CD8-positive, alpha-beta memory T cell (primary cell): ENCODE measurements at places on chromosomes 2 and 18. TPM values are rescaled to one million over a fixed set of nuclear protein-coding genes. Genes with fewer than 3 reads are reported as not detected.

The COBLL1 gene
- total RNA-seq = not detected

The POMC gene
- total RNA-seq = 4.7 TPM

The GALNT14 gene
- 0.74 TPM for total RNA-seq

DNA sequence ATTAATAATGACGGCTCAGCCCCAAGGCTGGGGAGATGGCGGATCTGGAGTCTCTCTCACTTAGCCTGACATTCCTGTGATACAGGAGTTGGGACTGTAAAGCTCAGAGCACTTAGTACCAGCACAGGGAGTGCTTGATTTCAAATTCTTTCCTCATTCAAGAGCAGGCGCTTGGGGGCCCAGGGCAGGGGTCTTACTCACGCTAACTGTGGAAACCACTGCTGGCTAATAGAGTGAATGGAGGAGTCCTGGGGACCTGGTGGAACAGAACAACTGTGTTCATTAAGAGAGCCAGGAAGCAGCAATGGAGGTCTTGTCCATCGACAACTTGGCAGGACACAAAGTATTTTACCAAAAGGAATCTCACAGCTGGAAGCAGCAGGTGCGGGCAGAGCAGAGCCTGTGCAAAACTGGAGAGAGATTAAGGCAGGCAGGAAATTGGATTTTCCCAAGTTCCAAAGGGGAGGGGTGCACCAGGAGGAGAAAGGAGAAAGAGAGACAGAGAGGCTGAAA, 358.9 kb downstream of the TNS1 start:
- H3K4me3 ChIP-seq = no peak overlapping the region
- no peak for DNase-seq
- H3K4me1 ChIP-seq = no peaks in the 10 kb centered on the region
- no peak overlapping the region for H3K27ac ChIP-seq
- H3K27me3 ChIP-seq = no peaks in the 10 kb centered on the region

GRCh38 chr2:160384791-160385190, 108.8 kb downstream of the RBMS1 start:
- no peaks in the 10 kb centered on the region for H3K36me3 ChIP-seq
- no peaks in the 10 kb centered on the region for H3K27me3 ChIP-seq
- DNase-seq = no peak

DNA sequence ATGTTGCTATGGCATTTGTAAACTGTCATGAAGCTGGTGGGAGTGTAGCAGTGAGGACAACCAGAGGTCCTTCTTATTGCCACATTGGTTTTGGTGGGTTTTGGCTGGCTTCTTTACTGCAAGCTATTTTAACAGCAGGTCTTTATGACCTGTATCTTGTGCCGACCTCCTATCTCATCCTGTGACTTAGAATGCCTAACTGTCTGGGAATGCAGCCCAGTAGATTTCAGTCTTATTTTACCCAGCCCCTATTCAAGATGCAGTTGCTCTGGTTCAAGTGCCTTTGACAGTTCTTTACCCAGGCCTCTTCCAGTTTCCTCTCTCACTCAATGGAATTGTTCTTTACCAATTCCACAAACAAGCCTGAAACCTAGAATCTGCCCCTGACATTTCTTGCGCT, 145.1 kb downstream of the KCNE4 start:
- no peak overlapping the region for H3K27ac ChIP-seq
- H3K4me3 ChIP-seq = no peak overlapping the region
- H3K36me3 ChIP-seq = no peaks in the 10 kb centered on the region
- no peaks in the 10 kb centered on the region for H3K27me3 ChIP-seq
- DNase-seq = no peak
- H3K4me1 ChIP-seq = no peaks in the 10 kb centered on the region

GRCh38 chr18:78736015-78736690, 243.5 kb upstream of the SALL3 start:
- H3K4me3 ChIP-seq = no peak overlapping the region
- no peak overlapping the region for H3K27ac ChIP-seq
- no peak for DNase-seq
- H3K36me3 ChIP-seq = no peaks in the 10 kb centered on the region

DNA sequence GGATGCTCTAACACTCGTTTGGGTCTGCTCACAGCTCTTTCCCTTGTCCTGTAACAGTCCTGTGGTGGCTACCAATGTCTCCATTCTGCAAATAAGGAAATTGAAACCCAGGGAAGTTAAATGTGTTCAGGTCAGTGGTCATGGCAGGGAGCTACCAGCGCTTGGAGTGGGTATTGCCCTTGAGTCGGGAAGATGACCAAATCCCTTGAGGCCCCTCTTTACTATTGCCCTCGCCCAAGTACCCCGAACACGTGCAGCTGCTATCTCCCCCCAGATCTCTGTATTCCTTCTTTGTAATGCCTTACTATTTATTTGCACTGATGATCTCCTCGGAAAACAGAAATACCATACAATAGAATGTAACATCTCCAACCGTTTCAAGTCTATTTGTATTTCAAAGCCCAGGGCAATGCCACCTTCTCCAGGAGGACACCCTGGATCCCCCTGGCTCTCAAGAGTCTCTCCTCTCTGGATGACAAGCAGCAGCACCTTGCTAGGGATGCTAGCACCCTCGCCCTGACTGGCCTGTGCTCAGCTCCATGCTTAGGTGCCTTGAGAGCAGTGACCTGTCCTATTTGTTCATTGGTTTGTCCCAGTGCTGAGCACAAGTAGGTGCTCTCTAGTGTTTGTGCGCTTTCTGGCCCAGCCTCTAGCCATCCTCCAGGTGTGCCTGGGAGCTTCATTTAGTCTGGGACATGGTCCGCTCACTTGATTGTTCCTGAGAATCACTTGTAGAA, 15.1 kb downstream of the DYSF start:
- no peaks in the 10 kb centered on the region for H3K4me1 ChIP-seq
- peaks cover 19% of the 10 kb centered on the region for H3K27me3 ChIP-seq
- no peak overlapping the region for H3K27ac ChIP-seq
- H3K4me3 ChIP-seq = no peak overlapping the region
- H3K36me3 ChIP-seq = no peaks in the 10 kb centered on the region

- no peak for DNase-seq
- H3K36me3 ChIP-seq = no peaks in the 10 kb centered on the region
- H3K4me3 ChIP-seq = no peak overlapping the region
- H3K27ac ChIP-seq = no peak overlapping the region
Observed at GRCh38 chr18:23170137-23170536, 34.9 kb downstream of the CABLES1 start.

DNA sequence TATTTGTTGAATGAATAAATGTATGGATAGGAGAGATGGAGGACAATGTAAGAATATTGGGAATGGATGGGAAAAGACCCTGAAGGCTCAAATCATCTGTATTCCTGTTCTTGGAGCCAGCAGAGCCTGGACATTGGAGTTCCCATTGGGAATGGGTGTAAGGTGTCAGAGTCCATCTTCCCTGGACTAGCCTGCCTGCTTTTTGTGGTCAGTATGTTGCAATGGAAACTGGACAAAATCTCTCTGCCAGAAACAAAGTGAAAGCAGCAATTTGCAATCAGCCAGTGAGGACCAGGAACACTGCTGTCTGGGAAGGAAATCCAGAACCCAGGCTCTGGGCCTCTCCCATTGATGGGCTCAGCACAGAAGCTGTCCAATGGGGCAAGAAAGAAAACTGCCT, 83.5 kb upstream of the SKOR2 start:
- no peaks in the 10 kb centered on the region for H3K36me3 ChIP-seq
- DNase-seq = no peak
- H3K27me3 ChIP-seq = no peaks in the 10 kb centered on the region
- H3K27ac ChIP-seq = no peak overlapping the region
- no peak overlapping the region for H3K4me3 ChIP-seq
- H3K4me1 ChIP-seq = no peaks in the 10 kb centered on the region

- no peaks in the 10 kb centered on the region for H3K27me3 ChIP-seq
- no peak overlapping the region for H3K4me3 ChIP-seq
- no peaks in the 10 kb centered on the region for H3K4me1 ChIP-seq
- H3K36me3 ChIP-seq = no peaks in the 10 kb centered on the region
Observed at GRCh38 chr2:138125306-138126288, 161.3 kb downstream of the HNMT start.
